ENCODE measurements at places on chromosomes 2 and 18.

DNA sequence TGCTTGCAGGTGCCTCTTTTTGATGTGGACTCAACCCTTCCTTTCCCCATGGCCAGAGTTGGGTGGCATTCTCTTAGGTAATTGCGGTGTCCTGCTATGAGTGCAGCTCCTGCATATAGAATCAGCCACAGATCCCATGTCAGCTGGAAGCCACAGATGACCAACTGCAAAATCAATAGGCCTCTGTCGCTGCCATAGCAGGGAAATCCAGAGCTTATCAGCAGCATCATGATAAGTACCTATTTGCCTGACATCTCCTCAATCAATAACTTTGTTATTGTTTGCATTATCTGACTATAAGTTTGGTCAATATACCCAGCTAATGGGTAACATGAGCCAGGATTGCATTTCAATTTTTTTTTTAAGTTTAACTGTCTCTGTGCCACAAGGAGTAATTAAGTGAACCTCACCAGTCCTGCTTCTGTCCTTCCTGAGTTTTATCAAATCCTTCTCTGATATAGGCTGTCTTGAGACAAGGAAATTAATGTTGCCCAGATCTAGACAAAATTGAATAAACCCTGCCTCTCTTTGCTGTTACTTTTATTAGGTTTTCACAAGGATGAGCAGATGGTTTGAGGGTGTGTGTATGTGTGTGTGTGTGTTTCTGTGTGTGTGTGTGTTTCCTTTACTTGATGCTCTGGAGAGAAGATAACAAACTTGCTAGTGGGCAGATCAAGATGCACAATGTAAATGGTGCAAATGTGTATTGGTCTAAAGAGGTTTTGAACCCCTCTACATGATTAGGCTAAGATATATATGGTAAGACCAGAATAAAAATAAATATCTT, 59.6 kb upstream of the CREB1 start:
- DNase-seq, result no peak

DNA sequence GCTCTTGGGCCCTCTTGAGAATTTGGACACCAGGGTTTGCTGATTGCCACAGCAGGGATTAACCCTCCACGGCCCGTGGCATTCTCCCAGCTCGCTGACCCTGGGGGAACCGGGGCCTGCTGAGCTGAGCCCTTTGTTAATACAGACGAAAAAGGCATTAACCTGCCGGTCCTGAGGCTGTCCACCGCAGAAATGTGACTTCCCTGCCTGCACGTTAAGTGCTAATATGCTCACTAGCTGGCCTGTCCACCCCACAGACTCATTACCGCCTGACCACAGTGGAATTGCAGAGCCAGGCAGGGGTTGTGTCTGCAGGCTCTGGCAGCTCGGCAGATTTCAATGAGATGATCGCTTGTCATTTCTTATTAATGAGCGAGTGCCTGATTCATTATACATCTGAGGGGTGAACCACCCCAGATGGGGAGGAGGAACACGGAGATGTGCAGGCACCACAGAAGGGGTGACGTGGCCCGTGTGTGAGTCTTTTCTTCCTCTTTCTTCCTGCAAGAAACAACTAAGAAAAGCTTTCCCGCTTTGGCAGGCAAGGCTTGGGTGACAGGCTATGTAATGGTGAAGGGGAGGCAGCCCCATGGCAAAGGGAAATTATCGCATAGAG, 126.0 kb downstream of the GLI2 start:
- DNase-seq, result no peak

- DNase-seq, result no peak
These were observed 43.9 kb downstream of the PAX8 start for GRCh38 chr2:113234721-113235346.

- no peak for DNase-seq
These were observed 18.1 kb downstream of the RAB31 start for GRCh38 chr18:9726175-9726574.

GRCh38 chr2:86319700-86320580, 17.5 kb downstream of the REEP1 start:
- DNase-seq, result no peak

- DNase-seq, result no peak
These were observed 4.5 kb downstream of the ATIC start for GRCh38 chr2:215316336-215316735.

GRCh38 chr2:204706939-204707338, 161.7 kb downstream of the PARD3B start:
- DNase-seq, result no peak

DNA sequence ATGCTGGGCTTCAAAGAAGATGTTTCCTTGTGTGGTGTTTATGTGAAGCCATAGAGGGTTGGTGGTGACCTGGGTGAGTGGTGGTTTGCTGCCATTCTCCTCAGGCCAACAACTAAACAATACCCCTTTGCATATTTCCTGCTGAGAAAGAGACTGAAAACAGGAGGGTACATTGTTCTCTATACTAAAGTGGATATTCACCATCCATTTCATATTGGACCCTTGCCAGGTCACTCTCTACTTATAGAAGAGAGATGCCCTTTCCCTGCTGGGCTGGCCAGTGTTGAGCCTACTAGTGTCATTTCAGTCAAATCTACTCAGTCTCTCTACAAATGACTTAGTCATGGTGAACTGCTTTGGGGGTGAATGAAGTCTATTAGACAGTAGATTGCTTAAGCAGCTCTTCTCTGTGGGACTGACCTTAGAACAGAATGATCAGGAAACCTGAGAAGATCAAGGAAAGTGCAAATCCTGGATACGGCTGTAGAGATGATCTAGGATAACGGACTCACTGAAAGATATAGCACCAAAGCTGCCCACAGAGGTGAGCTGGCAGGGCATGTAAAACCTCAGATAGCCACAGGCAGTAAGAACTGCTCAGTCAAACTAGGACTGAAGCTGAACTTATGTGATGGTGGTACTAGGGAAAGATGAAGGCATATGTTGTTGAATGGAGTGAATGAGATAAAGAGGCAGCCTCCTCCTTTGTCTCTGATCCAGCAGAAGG, 154.9 kb downstream of the MYO3B start:
- DNase-seq, result no peak
